ENCODE measurements at places on chromosomes 2 and 18. TPM values are rescaled to one million over a fixed set of nuclear protein-coding genes. Genes with fewer than 3 reads are reported as not detected.

Gene SIGLEC15
- 0.19 TPM for total RNA-seq

GRCh38 chr18:13577091-13577697 is 149.2 kb downstream of the FAM210A start:
- H3K27me3 ChIP-seq: peaks cover 4% of the 10 kb centered on the region
- peak; percentile 60 for DNase-seq
- no peaks in the 10 kb centered on the region for H3K36me3 ChIP-seq
- H3K4me3 ChIP-seq: no peak overlapping the region
- no peak overlapping the region for H3K27ac ChIP-seq

GRCh38 chr18:46754188-46754587 is 2.7 kb downstream of the ST8SIA5 start:
- DNase-seq: no peak
- H3K36me3 ChIP-seq: no peaks in the 10 kb centered on the region
- peaks cover 33% of the 10 kb centered on the region for H3K27me3 ChIP-seq
- no peak overlapping the region for H3K4me3 ChIP-seq

DNA sequence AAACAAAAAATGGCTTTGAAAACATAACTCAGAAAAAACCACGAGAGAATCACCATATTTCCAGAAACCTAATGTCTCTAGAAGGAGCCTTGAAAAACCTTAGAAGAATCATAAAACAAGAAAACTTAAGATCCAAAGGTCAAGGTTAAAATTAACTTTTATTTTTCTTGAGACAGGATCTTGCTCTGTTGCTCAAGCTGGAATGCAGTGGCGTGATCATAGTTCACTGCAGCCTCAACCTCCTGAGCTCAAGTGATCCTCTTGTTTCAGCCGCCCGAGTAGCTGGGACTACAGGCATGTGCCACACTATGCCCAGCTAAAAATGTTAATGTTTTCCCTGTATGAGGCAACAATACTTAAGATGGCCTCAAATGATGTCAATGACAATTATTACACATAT is 254.2 kb upstream of the SESTD1 start:
- DNase-seq: no peak
- no peaks in the 10 kb centered on the region for H3K36me3 ChIP-seq
- H3K4me1 ChIP-seq: no peaks in the 10 kb centered on the region
